ENCODE measurements at places on chromosomes 16 and 17.

GRCh38 chr16:64621616-64622015 lies 500.2 kb downstream of the CDH11 start:
- DNase-seq = no peak

- DNase-seq = no peak
Observed at GRCh38 chr16:52727849-52728248, 180.9 kb upstream of the TOX3 start.

GRCh38 chr17:44941712-44942331 lies 5.8 kb downstream of the KIF18B start:
- DNase-seq = no peak

GRCh38 chr17:27951872-27952271 lies 58.7 kb upstream of the LYRM9 start:
- DNase-seq = no peak

GRCh38 chr17:2804912-2805311 lies 8.7 kb downstream of the RAP1GAP2 start:
- no peak for DNase-seq

DNA sequence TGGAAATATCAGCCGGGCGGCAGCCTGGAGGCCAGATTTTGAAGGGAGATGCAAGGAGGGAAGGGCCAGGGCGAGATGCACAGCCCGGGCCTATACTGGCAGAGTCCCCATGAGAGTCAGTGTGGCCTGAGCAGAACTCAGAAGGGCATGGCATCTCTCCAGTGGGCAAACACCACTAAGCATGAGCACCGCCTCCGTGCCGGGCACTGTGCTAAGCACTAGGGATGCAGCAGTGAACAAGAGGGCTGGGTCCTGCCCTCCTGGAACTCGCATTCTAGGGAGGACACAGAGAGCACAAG lies 33.5 kb downstream of the TK2 start:
- DNase-seq = no peak

DNA sequence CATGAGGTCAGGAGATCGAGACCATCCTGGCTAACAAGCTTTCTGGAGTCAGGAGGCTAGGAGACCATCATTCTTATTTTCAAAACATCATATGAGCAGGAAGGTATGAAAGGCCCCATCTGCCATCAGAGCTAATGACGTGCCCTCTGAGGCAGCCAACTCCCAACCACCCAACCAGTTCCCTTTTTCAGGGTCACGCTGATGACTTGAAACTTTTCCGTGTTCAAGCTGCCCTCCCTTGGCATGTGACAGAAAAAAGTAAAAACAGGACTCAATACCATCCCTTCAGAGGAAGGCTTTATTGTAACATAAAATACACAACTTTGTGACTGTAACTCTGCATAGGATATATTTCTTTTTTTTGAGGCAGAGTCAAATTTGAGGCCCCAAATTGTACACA lies 4.6 kb upstream of the GHDC start:
- DNase-seq = no peak

DNA sequence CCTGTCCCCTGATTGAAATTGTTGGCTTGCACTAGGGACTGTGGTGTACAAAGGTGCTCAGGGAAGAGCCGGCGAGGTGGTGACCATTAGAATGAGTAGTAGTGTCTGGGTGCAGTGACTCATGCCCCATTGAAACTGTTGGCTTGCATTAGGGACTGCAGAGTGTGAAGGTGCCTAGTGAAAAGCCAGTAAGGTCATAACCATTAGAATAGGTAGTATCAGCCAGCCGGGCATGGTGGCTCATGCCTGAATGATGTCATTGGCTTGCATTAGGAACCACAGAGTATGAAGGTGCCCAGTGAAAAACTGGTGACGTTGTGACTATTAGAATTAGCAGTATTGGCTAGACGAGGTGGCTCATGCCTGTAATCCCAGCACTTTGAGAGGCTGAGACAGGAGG lies 78.9 kb downstream of the ABCC6 start:
- no peak for DNase-seq

DNA sequence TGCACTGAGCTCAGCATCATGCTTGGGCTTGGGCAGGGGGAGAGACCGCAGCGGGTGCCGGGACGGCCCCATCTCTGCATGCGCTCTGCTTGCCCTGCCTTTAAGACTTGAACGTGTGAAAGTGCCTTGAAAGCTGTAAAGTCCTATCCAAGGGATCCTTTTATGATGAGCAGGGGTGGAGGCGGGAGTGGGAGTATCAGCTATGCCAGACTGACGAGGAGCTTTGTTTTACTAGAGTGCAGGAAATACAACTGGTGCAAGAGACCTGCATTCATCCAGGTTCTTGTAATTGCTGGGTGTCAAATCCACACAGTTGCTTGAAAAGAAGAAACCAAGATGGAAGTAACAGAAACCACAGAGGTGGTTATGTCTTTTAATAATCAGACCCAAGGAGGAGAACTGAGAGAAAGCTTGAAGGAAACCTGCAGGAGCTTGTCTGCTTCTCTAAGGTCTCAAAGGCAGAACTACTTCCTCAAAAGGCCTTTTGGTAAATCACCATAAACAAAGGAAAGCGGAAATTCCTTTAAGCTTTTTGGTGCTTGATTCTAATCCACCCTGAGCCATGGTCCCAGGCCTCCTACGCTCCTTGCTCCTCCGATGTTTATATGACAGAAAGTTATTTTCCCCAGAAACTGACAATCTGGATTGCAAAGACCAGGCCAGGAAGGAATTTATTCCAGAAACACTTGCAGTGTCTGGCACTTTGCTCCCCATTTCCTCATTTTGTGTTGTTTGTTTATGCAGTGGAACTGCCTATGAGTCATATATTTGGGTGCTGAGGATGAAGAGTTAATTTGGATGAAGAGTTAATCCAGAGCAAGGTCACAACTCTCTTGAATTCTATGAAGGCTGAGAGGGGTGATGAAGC lies 51.3 kb upstream of the FBXO47 start:
- no peak for DNase-seq
